H1 (cell line): ENCODE measurements at places on chromosomes 1 and 21.

- no peak for DNase-seq
Observed at GRCh38 chr1:86430376-86430775, 6.4 kb downstream of the CLCA2 start.

DNA sequence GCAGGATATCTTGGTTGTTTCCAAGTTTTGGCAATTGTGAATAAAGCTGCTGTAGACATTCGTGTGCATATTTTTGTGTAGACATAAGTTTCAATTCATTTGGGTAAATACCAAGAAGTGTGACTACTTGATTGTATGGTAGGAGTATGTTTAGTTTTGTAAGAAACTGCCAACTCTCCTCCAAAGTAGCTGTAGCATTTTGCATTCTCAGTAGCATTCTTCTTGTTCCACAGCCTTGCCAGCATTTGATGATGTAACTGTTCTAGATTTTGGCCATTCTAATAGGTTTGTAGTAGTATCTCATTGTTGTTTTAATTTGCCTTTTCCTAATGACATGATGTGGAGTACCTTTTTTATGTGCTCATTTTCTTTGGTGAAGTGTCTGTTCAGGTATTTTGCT is 38.6 kb upstream of the PLA2G4A start:
- no peak for DNase-seq

DNA sequence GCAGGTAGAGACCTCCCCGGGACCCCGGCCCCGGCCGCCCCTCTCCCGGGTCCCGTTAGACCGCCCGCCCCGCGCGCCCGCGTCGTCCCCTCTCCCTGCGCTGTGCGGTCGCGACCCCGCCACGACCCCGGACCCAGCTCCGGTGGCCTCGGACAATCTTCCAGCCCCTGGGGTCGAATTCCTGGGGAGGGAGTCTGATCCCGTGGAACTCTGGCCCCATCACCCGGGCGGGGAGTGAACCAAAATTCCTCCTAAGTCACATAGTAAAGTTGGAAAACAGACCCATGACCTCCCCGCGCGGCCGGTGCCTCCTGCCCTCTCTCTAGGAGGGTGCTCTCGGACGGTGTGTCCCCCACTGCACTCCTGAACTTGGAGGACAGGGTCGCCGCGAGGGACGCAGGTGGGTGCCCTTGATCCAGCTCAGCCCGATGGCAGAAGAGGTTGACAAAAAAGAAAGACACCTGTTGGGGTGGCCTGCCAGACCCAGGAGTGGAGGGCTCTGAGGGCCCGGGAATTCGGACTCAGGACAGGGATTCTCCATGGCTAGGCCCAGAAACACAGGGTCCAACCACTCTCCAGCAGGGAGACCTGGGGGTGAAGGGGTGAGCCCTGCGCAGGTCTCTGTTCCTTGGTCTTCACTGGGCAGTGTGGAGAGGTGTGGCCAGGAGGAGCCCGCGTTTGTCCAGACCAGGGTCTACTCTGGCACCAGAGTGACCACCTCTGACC is 451 bp downstream of the ADAMTSL4 start:
- DNase-seq: no peak

GRCh38 chr1:77673716-77674355 is 8.6 kb downstream of the ZZZ3 start:
- DNase-seq: no peak

DNA sequence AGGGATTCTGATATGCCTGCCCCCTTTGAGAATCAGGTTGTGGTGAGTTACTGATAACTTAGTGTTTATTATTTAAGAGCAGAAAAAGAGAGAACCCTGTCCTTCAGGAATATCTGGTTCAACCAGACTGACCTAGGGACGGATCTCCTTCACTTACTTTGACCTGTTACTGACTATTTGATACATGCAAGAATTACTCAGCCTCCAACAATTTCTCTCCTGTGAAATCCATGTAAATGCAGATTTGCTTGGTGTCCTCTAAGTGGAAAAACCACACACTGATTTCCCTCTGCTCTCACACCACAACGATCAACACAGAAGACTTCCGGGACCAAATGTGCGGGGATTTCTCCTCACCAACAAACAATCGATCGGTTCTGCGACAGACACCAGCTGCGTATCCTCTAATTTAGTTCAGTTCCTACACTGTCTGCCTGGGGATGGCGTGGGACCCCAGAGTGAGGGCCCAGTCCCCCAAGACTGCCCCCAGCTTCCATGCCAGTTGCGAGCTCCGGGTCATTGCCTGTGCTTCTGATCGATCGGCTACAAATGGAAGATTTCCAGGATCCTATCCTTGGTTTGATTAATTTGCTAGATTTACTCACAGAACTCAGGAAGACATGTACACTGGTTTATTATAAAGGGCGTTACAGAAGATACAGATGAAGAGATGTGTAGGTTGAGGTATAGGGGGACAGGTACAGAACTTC is 51.7 kb downstream of the BACE2 start:
- no peak for DNase-seq

DNA sequence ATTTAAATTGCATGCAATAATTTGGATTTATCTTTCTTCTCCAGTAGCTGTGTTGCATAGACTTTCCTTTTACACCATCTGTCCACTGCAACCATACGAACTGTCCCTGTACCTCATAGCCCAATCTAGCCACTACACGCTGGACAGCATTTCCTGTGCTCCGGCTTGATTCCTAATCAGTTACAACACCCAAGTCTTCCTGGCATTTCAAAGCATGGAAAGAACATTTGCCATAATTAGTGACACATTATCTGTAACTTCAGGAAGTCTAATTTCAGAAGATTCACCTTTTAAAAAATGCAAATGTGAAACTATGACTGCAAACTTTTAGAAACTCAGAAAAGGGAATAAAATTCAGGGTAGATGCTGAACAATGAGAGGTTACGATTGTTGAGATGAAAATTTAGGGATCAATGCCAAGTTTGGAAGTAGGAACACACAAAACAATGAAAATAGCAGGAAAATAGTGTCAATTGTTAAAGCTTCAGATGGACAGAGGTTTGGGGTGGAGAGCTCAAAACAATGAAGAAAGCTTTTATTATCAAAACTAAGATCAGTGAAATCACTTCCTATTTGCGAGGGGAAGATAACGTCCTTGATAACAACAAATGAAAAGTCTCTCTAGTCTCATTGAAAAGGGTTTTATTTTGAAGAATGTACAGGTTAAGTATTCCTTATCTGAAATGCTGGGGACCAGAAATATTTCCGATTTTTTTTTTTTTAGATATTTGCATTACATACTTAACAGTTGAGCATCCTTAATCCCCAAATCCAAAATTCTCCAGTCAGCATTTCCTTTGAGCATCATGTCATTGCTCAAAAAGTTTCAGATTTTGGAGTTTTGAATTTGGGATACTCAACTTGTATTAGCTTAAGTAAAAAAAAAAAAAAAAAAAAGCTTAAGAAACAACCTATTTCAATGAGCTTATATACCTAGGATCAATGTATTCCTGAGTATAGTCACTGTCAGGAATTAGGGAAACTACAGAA is 107.3 kb downstream of the FNBP1L start:
- DNase-seq: no peak

DNA sequence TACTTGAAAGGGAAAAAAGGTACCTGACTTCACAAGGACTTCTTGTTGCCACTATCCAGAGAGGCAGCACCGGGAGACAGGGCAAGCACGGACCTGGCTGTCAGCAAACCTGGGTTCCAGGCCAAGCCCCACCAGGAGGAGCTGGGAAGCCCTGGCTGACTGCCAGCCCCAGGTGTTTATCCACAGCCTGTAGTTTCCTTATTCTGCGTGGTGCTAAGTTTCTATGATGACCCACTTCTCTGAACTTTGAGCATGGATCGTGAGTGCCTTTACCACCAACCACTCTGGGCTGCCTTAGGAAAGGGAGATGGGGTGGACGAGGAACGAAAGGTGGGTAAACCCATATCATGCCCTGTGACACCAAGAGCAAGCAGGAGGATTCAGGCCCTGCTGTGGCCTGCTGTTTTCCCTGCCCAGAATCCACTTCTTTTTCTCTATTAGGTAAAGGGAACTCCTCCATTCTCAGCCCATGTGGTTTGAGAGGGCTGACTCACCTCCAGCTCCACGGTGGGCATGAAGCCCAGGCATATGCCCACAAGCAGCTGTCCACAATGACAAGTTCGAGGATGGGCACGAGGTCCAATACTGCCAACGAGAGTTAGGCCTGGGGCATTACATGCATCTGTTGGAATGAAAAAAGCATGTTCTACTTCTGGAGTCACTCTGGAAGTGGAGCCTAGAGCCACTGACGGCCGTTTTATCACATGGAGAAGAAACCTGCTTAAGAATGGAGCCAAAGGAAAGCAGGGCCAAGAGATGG is 20.3 kb downstream of the TSPAN2 start:
- DNase-seq: no peak

- DNase-seq: no peak
Observed at GRCh38 chr1:215022741-215023141, 59.8 kb upstream of the KCNK2 start.

DNA sequence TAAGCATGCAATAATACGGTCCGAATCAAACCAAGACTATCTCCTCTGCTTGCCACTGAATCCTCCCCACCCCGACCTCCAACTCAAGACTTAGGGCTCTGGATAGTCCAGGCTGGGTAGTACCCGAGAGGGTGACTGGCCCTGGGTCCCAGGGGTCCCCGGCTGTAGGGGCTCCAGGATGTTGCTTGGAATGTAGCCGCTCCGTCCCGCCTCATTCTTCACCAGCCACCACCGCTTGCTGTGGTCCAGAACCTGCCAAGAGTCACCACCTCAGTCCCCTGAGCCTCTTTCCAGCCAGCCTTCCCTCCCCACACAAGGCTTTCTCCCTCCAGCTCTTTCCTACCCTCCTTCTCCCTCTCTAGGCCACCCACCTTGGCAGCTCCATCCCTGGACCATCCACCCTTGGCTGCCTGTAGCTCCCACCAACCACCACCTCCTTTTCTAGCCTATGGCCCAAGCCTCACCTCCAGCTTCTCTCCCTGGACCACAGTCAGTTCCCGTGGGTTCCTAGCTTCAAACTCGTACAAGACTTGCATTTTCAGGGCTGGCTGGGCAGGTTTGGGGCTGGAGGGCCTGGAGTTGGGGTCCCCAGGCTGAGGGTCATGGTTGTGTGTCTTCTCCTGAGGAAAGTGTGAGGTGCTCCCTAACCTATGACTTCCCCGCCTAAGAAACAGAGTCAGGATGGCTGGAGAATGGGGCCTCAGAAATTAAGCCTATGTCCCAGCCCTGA is 10.9 kb upstream of the GSTM3 start:
- DNase-seq: no peak
